ENCODE measurements at places on chromosomes 11 and 22.

- DNase-seq, result no peak
These were observed 16.0 kb downstream of the TXN2 start for GRCh38 chr22:36465232-36466021.

- DNase-seq, result no peak
These were observed 33.6 kb downstream of the USH1C start for GRCh38 chr11:17510507-17511206.

- DNase-seq, result no peak
These were observed 100.0 kb upstream of the SOX6 start for GRCh38 chr11:16456366-16456765.

DNA sequence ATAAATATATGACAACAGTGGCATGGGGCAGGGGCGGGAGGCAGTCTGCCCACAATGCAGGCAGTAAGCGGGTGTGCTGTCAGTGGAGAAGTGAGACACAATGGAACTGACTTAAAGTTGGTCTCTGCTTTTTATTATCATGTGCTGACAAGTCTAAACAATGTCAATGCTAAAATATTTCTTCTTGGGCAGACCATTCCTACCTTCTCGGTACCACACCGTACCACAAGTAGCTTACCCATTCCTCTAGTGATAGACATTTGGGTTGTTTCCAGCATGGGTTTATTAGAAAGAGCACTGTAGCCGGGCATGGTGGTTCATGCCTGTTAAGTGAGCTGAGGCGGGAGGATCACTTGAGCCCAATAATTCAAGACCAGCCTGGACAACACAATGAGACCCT, 2.6 kb upstream of the CHADL start:
- no peak for DNase-seq

DNA sequence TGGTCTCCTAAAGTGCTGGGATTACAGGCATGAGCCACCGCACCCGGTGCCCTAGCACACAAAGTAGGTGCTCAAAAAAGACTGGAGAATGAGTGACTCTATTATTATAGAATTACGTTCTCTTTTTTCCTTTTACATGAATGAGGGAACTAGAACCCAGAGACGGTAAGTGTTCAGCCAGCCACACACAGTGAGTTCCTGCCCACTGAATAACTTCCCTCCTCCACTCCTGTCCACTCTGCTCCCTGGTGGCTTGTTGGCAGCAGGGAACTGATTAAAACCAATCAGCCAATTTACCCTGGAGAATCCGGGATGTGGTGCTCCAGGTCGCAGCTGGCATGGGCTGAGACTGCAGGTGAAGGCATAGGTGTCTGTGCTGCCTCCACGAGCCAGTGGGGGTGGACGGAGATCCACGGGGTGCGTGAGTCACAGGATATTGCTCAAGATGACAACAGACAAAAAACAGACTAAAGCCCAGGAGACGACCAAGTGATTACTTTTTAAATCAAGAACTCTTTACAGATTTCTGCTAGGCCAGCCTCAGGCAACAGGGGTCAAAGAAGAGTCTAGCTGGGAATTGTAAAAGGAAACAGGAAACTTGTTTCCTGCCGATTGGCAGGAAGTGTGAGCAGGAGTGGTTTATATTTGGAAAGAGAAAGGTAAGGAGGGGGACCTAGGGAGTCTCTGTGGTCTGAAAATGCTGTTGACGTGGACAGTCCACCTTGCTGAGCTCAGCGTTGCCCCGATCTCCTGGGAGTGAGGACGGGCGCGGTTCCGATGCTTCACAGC, 95.2 kb upstream of the TP53I11 start:
- no peak for DNase-seq

All from NCI-H1436 (cell line).